SW 1271 (cell line): ENCODE measurements at places on chromosomes 5 and 9.
A peak's percentile ranks its signal among the peaks of the same experiment; 100 is the strongest.

DNA sequence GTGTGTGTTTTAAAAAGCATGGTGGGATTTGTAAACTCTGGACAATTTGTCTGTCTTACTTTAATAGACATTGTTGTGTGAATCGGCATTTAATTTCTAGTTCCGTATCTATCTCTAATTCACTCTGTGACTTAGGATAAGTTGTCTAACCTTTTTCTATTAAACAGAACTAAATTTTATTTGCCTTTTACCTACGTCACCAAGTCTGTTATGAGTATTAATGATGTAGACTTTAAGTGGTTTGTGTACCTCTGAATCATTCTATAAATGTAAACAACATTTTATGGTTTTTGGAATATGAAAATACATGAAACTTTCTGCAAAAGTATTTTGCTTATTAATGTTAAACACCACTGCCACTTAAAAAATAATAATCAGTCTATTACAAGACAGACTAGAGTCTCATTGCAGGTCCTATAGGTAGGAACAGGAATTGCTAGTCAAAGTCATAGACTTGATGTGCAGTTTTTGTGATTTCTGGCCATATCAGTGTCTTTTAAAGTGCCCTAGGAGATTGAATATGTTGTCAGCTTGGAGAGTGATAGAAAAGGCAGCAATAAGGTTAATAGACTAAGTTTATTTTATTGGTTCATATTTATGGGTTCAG, 5.6 kb downstream of the RBM27 start:
- DNase-seq, result no peak

DNA sequence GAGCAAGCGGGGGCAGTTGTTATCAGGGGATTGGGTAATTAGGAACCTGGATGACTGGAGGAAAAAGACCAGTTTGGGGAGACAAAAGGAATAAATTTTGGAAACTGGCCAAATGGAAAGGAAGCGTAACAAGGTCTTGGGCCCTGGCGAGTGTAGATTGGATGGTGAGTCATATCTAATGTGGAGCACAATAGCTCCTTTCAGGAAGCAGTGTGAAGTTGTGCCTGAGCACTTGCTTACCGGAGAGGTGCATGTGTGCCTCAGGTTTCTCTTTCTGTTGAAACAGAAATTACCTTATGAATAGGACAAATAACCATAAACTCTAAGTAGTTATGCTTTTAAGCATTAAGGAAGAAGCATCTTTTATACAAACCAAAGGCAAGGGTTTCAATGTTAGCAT, 176.4 kb downstream of the KIF4B start:
- DNase-seq, result no peak

- DNase-seq, result no peak
These were observed 18.5 kb upstream of the SLC24A2 start for GRCh38 chr9:19807182-19807892.

DNA sequence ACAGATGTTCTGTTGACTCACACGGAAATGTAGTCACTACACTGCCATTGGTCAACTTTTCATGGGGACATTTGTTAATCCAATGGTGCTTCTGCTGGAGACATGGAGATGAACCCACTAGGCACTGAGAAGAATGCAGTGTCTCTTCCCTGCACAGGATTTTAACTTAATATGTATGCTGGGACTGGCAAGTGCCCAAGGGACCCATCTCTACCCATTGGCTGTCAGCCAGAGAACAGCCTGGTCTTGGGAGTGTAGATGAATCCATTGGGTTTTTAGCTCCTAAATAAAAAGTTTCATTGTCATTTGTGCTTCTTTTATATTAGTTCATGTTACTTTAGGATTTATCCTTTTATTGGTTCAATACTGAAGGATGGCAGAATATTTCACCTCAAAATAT, 195.8 kb upstream of the CDH6 start:
- no peak for DNase-seq

- DNase-seq, result no peak
These were observed 73.4 kb upstream of the FBXW11 start for GRCh38 chr5:172079876-172080275.

- DNase-seq, result no peak
These were observed 82.4 kb downstream of the PTCH1 start for GRCh38 chr9:95434116-95435073.

- no peak for DNase-seq
These were observed 175.8 kb upstream of the CHD1 start for GRCh38 chr5:99104538-99105132.

DNA sequence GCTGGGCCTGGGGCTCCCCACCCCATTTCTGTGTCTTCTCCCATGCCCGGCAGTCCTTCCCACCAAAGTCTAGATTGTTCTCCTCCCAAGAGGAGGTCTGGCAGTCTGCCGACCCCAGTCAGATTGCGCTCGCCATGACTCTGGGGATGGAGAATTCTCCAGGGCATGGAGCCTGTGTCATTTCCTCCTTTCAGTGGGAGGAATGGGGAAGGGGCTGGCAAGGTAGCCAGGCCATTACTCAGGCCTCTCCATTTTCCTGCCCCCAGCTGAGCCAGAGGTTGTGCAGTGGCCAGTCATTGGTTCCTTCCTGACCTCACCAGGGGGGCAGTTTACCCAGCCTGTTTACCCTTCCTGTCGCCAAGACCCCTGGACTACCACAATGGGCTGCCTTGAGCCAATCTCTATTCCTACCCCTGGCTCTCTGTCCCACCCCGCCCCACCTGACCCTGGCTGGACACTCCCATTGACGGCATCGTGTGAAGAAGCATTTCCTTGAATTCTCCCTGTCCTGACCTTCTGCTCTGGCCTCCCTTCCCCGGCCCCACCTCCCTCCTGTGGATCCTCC, 628 bp downstream of the SYNPO start:
- peak; percentile 39 for DNase-seq

DNA sequence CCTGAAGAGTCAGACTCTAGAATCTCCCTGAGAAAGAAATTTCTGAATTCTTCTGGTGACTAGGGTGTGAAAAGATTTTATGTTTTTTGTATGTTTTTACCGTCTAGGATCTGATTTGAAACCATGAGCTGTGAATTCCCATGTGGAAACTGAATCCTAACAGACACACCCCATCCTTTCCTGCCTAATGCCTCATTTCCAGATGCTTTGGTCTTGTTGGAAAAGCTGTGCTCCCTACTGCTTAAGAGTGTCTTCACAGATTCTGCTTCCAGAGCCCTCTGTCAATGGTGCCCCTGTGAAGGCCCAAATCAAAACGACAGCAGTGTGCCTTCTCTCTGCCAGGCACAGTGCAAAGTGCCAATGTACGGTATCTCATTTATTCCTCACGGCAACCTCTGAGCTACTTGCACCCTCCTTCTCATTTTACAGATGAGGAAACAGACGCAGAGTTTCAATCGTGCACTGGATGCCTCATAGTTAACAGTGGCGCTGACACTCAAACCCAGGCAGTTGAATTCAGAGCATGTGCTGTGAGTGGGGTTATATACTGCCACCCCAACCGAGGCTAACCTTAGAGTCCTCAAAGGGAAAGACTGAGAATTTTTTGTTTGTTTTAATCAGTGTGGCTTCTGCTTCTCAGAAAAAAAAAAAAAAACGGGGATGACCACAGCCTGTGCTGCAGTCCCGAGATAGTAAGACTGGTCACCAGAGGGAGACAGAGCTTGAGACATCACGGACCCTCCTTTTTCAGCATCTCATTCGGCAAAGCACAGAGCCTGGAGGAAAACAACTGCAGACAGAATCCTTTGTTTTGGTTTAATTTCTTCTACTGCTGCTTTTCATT, 188.4 kb downstream of the SNCAIP start:
- no peak for DNase-seq

- DNase-seq, result no peak
These were observed 73.4 kb downstream of the FBXO38 start for GRCh38 chr5:148457183-148457620.

- no peak for DNase-seq
These were observed 115.0 kb downstream of the NFIB start for GRCh38 chr9:14198841-14199455.

GRCh38 chr9:4799033-4799430, 6.3 kb downstream of the RCL1 start:
- no peak for DNase-seq

GRCh38 chr5:59134471-59135163, 551.7 kb downstream of the RAB3C start:
- no peak for DNase-seq

DNA sequence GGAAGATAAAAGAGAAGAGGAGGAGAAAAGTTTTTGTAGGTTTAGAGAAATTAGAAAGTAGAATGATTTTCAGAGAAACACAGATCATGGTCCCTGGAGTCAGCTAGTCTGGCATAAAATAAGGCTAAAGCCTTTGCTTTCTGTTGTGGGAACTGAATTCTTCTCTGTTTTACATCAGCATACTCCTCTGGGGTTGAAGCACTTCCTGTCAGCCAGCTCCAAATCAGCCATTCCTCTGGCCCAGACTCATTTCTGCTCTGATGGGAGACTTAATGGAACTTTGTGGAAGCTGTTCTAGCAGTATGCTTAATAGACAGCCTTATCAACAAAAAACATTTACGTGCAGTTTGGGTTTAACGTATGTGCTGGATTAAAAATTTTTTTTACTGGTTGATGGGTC, 143.2 kb downstream of the HMHB1 start:
- no peak for DNase-seq

DNA sequence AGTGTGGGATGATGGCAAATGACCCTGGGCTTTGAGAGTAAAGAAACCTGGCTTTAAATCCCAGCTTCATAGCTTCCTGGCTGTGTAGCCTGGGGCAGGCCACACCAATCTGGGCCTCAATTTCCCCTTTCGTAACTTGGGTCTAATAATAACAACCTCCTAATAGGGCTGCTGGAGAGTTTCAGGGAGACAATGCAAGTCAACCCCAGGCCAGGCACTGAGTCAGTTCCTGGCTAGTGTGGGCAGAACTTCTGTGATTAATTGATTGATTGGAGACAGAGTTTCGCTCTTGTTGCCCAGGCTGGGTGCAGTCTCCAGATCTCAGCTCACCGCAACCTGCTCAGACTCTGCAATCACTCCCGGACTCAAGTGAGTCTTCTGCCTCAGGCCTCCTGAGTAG, 3.3 kb upstream of the SH2D3C start:
- no peak for DNase-seq

GRCh38 chr5:65021527-65022226, 252.9 kb downstream of the CWC27 start:
- DNase-seq, result no peak

- no peak for DNase-seq
These were observed 144.4 kb downstream of the BNC2 start for GRCh38 chr9:16726029-16726428.

DNA sequence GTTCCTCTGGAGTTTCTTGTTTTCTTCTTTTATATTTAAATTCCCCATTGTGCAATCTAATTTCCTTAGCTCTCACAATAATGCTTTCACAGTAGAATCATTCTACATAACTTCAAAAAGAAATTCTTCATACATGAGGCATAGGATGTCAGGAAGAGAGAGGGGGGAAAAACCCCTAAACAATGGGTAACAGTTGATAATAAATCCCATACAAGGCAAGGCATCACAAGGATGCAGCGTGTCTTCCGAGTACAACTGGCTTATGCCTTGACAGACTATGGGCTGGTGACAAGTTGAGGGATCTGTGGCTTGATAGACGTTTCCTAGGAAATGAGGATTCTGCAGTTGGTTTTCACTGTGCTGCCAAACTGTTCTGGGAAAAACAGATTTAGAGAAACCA, 247.4 kb downstream of the ARL15 start:
- no peak for DNase-seq

GRCh38 chr9:120655005-120655622, 59.2 kb downstream of the MEGF9 start:
- no peak for DNase-seq

GRCh38 chr9:22160221-22160620, 151.1 kb upstream of the CDKN2B start:
- DNase-seq, result no peak

GRCh38 chr5:170596482-170597044, 92.7 kb downstream of the KCNIP1 start:
- DNase-seq, result no peak

GRCh38 chr9:83444110-83444509, 94.1 kb downstream of the FRMD3 start:
- DNase-seq, result no peak

DNA sequence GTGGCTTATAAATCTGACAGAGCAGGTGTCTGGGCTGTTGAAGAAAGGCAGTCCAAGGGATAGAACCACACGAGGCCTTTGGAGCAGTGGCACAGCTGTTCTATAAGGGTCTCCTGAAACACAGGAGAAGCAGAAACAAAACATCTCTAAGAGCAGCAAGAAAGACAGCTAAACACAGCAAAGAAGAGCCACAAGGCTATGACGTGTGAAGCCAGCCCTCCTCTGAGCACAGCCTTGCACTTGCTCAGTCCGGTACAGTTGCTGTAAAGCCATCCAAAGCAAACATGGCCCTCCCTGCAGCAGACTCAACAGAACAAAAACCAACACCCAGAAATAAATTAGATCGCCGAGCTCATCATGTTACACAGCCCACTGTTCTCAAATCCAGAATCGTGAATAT, 2.6 kb upstream of the GZMK start:
- no peak for DNase-seq

- DNase-seq, result no peak
These were observed 5.7 kb upstream of the EGFL7 start for GRCh38 chr9:136656795-136657611.

DNA sequence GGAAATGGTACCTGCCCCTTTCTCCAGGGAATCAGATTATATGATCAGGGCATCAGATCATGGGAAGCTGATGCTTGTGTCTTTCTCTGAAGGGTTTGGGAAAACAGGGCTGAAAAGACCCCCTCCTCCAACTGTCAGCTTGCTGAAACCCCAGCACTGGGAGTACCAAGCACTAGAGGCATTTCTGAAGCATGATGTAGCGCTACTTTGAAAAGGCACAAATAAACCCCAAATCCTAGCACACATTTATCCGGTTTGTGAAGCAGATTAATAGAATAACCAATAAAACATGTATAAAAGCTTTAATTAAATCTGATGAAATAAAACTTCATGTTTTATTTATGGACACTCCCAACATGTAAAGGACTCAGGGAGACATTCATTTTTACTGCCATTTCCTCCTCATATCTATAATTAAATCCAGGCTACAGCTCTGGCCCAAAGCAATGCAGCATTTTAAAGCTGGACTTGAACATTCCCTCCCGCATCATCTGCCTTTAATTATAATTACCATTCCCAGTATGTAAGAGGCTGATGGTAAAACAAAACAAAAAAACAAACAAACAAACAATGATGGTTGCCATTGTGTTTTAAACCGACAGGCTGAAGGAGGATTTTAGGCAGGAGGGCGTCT, 298.2 kb upstream of the RFX3 start:
- DNase-seq, result no peak

GRCh38 chr5:111680737-111681413, 76.1 kb downstream of the NREP start:
- peak; percentile 8 for DNase-seq

GRCh38 chr9:6655036-6655435, 9.5 kb upstream of the GLDC start:
- no peak for DNase-seq

- DNase-seq, result no peak
These were observed 52.5 kb upstream of the BOD1 start for GRCh38 chr5:173668910-173669309.

DNA sequence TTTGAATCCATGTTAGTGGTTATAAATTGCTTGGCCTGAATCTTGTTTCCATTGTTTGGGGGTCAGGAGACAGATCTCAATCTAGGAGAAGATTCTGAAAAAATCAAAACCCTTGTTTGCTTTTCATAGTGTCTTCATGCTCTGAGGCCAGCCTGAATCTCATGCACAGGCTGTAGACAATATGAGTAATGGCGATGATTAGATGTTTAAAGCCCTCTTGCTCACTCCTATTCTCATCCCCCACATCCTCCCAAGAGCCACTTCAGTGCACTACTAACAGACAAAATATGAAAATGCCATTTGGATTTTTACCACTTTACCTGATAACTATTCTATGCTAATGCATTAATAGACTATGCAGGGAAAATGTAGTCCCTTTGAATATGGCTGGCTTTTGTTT, 129.4 kb downstream of the NUDT12 start:
- DNase-seq, result no peak
